EH (cell line): ENCODE measurements at places on chromosomes 7 and 10.
A peak's percentile ranks its signal among the peaks of the same experiment; 100 is the strongest.

DNA sequence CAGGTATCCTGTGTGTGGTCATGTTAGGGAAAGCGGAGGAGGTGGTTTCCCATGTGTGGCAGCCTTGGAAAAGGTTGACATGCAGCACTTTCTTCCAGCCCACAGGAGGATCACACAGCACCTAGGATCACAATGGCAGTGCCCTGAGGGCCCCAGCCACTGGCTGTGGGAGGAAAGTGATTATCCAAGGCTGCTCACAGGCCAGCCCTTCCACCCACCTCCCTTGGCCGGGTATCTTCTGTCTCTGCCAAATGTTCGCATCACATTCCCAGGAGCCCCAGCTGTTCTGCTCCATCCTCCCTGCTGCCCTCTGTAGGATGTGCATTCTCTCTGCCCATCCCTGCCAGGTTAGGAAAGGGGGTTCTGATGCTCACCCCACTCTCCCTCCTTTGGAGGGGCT, 2.5 kb upstream of the MLXIPL start:
- no peak for DNase-seq

DNA sequence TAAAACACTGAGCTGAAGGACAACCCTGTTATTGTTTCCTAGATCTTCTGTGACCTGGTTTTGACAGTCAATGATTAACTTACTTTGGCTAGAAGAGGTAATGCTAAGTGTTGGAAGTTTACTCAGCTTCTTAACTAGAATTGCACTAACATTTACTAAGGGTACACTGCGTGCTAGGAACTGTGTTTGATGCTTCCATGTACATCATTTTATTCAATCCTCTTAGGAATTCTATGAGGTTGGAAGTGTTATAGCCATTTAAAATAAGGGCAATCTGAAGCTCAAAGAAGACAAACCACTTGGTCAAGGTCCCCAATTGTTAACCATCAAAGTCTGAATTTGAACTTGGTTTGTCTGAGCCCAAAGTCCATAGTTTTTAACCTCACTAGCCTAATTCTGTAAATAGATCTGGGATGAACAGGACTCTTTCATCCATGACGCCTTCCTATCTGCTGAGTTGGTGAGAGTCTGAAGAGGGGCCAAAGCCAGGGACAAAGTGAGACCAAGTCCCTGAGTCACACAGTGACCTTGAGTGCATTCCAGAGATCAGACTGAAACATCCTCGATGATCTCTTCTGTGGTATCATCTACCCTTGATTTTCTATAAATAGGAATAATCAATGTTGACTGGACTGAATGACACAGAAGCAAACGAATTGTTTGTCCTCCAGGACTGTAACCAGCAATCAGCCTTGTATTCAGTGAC, 29.2 kb upstream of the ZNRF2 start:
- no peak for DNase-seq

DNA sequence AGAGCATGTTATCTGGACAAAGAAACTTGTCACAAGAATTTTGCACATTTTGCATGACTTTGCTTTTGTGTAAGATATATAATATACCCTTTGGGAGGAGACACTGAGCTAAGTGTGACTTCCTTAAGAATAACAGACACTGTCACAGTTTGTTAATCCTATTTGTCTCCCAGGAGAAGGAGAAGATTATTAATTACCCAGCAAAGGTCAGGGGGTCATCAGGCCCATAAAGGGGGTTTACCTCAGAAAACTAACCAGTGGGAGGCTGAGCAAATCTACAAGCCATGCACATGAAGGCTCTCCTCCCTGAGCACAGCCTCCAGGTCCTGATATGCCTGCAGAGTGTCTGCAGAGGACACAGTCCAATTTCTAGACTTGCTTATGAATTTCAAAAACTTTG, 10.1 kb upstream of the MET start:
- no peak for DNase-seq

GRCh38 chr7:96127746-96128145, 194.2 kb downstream of the SLC25A13 start:
- DNase-seq = peak; percentile 55

GRCh38 chr7:84908196-84908793, 278.6 kb downstream of the SEMA3D start:
- DNase-seq = no peak

DNA sequence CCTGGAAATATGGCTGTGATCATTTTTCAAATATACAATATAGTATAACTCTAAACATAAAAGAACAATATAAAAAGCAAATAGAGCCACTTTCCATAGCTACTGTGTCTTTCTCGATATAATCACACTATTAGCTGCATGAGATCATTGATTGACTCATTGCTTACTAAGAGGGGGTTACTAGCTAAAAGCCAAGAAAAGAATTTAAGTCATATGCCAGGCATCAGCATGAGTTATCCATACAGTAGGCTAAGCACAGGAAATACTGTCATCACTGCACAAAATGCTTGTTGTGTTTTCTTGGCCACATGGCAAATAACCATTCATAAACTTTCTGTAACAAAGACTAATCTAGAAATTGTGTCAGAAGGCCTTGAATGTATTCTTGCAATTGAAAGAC, 18.8 kb upstream of the ABCB5 start:
- peak; percentile 19 for DNase-seq

DNA sequence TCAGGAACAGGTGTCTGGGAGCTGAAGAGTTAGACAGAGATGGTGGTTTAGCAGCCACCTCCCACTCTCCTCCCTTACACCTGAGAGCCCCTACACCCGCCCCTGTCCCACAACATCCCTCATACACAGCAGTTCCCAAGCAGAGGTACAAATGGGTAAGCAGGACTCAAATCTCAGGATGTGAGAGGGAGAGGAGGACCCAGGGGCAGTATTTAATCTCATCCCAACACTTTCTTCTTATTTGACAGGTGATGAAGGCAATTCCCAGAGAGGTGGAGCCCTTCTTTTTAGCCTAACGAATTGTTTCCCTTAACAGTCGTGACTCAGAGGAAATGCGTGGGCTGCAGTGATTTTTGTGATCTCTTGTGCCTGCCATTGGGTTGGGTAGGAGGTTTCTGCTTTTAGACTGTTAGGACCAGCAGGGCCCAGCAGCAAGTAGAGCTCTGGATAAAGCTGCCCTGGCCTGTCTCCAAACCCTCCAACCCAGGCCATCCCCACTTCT, 191.3 kb downstream of the HECW1 start:
- peak; percentile 1 for DNase-seq

- DNase-seq = peak; percentile 93
These were observed 46.1 kb downstream of the ARMH3 start for GRCh38 chr10:102009801-102010425.

- peak; percentile 6 for DNase-seq
These were observed 665 bp downstream of the INSYN2A start for GRCh38 chr10:127195571-127196281.

GRCh38 chr10:75841266-75841665, 409.8 kb downstream of the LRMDA start:
- DNase-seq = no peak

GRCh38 chr10:78166261-78166660, 132.6 kb downstream of the RPS24 start:
- DNase-seq = no peak

GRCh38 chr7:148921806-148922205, 37.7 kb upstream of the EZH2 start:
- DNase-seq = no peak

DNA sequence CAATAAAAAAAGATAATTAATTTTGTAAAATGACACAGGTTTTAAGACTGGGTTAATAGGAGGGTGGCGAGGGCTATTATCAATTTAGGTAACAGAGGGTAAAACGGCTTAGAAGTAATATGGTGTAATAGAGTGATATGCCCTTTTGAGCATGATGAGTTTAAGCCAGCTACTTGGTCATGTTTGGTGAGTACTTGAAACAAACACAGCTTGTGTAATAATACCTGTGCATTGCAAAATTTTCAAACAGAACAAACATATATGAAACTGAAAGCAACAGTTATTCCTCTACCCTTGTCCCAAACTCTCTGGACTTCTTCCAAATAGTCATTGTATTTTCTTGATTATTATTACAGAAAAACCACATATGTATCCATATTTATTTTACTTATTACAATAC, 241.7 kb downstream of the MAGI2 start:
- DNase-seq = no peak

DNA sequence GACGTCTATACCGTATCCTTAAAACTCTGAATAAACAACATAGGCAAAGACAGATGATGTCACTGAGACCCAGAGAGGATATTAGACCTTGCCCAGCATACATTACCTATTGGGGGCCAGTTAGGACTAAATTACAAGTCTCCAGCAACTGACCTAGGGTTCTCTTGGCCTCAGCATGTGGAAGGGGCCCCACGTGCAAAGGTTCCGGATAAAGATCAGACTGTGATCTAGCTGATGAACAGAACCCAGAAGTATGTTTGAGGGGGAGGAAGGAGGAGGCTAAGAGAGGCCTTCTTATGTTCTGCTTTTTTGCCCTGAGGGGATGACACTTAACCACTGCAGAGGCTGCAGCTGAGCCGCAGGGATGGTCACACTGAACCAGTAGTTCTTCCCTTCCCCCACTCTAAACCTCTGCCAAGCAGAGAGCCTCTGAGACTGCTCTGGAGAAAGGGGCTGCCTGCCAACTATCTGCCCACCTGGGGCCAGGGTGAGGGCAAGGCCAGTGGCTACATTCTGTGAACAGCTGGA, 24.0 kb upstream of the KMT2C start:
- DNase-seq = peak; percentile 83

DNA sequence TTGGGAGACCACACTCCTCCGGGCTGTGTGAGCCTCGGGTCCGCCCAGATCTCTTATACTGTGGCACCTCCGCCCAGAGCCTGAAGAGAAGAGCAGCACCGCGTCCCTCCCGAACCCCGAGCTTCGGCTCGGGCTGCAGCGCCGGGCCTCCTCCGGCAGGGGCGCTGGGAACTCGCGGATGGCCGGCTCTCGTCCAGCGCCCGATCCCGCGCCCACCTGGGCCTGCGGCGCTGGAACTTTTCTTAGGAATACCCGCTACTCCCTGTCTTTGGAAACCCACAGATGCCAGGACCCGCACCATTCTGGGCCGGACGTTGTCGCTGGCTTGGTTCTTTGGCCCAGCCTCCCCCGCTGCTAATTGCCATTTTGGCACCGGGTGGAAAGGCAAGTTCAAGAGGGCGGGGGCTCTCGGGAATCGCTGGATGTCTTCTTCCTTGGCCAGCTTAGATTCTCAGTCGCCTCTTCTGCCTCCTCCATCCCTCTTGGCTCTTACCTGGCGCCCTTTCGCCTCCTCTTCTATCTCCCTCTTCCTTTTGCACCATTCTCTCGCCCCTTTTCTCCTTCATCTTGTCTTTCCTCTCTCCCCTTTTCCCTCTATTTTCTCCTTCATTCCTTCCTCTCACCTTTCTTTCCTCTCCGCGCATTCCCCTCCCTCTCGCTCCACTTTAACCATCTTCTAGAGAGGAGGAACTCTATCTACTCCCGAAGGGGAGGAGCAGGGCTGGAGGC, 2.1 kb upstream of the SORCS3 start:
- DNase-seq = no peak

GRCh38 chr7:151141855-151142685, 25.4 kb downstream of the GBX1 start:
- no peak for DNase-seq

- no peak for DNase-seq
These were observed 32.3 kb downstream of the PPP2R2D start for GRCh38 chr10:131933016-131933695.

DNA sequence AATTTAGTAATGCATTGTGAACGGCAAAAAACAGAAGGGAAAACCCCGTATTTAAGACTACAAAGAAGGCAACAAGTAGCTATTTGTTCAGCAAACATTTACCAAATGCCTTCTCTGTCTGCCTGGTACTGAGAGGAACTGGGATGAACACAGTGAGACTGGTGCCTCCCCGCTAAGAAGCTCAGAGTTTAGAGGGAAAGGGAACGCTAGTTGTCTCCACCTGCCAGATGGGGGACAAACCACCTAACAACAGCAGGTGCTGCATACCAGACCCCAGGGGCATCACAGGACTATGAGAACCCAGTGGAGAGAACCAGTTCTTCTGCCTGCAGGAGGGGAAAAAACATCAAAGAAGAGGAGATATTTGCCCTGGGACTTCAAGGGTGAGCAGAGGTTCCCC, 147.1 kb downstream of the SLC25A13 start:
- DNase-seq = no peak

GRCh38 chr7:81491573-81491972, 278.3 kb downstream of the HGF start:
- no peak for DNase-seq

DNA sequence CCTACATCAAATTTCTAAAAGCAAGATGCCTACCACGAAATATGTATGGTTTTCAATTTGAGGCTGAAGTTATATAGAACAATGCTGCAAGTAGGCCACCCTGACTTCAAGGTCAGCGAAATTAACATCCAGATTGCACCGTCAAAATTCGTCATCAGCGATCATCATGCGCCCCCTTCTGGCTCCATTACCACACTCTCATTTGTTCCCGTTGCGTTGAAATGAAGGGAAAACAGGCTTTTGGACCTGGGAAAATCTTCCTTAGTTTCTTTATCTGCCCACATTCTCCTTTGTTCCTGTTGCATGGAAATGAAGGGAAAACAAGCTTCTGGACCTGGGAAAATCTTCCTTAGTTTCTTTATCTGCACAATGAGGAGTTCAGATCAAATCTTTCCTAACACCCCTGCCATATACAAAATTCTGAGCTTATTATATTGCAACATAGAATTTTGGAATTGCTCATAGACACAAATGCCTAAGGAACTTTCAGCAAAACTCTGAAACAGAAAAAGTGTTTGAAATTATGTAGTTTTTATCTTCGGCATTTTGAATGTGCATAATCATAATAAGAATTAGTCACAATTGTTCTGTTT, 98.2 kb upstream of the PRKCQ start:
- peak; percentile 33 for DNase-seq

GRCh38 chr7:36637417-36637816, 86.9 kb downstream of the AOAH start:
- no peak for DNase-seq

GRCh38 chr10:119786117-119786769, 60.4 kb downstream of the INPP5F start:
- DNase-seq = peak; percentile 51

GRCh38 chr10:110335314-110336064, 30.8 kb upstream of the SMNDC1 start:
- no peak for DNase-seq

GRCh38 chr10:126268013-126268920, 120.0 kb downstream of the ADAM12 start:
- DNase-seq = no peak

- no peak for DNase-seq
These were observed 10.4 kb downstream of the GRM3 start for GRCh38 chr7:86653919-86654659.

DNA sequence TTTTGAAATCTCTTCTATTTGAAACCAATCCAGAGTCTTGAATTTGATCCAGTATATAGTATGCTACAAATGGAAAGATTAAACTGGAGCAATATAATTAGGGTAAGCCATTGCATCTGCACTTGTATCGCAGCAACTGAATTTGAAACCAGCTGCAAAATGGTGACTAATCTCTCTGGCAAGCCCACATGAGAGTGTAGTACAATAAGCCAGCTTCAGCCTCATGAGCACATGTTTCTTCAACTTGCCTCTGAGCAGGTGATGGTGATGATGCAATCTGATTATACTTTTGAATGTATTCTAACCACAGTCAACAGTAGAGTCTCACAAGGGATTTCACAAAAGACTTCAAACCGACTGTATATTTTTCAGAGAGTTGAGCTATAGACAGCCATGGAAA, 829 bp upstream of the RPA3 start:
- DNase-seq = peak; percentile 60

- no peak for DNase-seq
These were observed 70.9 kb downstream of the DNAJB6 start for GRCh38 chr7:157407512-157408257.

GRCh38 chr10:20058135-20058534, 241.9 kb downstream of the PLXDC2 start:
- DNase-seq = no peak

- no peak for DNase-seq
These were observed 153.8 kb upstream of the HDAC9 start for GRCh38 chr7:18341756-18342155.

GRCh38 chr7:45402480-45403218, 171.5 kb upstream of the ADCY1 start:
- DNase-seq = peak; percentile 35
